ENCODE measurements at places on chromosomes 4 and X. TPM values are rescaled to one million over a fixed set of nuclear protein-coding genes. Genes with fewer than 3 reads are reported as not detected.

CTAG1B gene
- total RNA-seq: not detected

- H3K27me3 ChIP-seq: peaks cover 20% of the 10 kb centered on the region
- H3K27ac ChIP-seq: no peak overlapping the region
- H3K36me3 ChIP-seq: no peaks in the 10 kb centered on the region
- no peak for DNase-seq
These were observed 16.8 kb upstream of the FAM241A start for GRCh38 chr4:112128452-112128851.

GRCh38 chr4:118941799-118942198, 53.1 kb downstream of the SYNPO2 start:
- no peaks in the 10 kb centered on the region for H3K27me3 ChIP-seq
- H3K27ac ChIP-seq: no peak overlapping the region
- no peaks in the 10 kb centered on the region for H3K4me1 ChIP-seq

- no peak overlapping the region for H3K27ac ChIP-seq
- DNase-seq: peak; percentile 81
- H3K4me1 ChIP-seq: no peaks in the 10 kb centered on the region
- no peaks in the 10 kb centered on the region for H3K36me3 ChIP-seq
- no peak overlapping the region for H3K4me3 ChIP-seq
These were observed 28.8 kb upstream of the SOWAHD start for GRCh38 chrX:119729408-119730201.

PRIMPOL gene
- 10.1 TPM for total RNA-seq

GRCh38 chrX:153878969-153879653, 6.9 kb downstream of the L1CAM start:
- H3K36me3 ChIP-seq: no peaks in the 10 kb centered on the region
- H3K4me1 ChIP-seq: peaks cover 3% of the 10 kb centered on the region
- peak; percentile 93 for DNase-seq
- H3K27me3 ChIP-seq: no peaks in the 10 kb centered on the region

DNA sequence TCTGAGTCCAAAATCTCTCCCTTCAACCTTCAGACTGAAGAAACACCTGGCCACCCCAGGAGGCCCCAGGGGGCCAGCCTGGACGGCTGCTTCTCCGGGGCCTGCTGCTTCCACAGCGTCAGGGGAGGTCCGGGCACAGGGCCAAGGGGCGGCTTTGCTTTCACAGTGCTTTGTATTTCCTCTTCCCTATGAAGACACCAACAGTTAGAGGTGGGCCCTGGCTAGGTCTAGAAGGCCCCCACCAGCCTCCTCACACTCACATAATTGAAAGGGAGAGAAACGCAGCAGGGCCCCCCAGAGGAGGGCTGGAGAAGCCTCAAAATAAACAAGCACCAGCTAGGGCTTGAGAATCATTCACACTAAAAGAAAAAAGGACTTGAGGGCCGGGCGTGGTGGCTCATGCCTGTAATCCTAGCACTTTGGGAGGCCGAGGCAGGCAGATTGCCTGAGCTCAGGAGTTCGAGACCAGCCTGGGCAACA, 17.8 kb downstream of the SCD5 start:
- H3K27me3 ChIP-seq: no peaks in the 10 kb centered on the region
- H3K4me1 ChIP-seq: peaks cover 21% of the 10 kb centered on the region
- no peak overlapping the region for H3K27ac ChIP-seq
- no peaks in the 10 kb centered on the region for H3K36me3 ChIP-seq
- DNase-seq: peak; percentile 75

DNA sequence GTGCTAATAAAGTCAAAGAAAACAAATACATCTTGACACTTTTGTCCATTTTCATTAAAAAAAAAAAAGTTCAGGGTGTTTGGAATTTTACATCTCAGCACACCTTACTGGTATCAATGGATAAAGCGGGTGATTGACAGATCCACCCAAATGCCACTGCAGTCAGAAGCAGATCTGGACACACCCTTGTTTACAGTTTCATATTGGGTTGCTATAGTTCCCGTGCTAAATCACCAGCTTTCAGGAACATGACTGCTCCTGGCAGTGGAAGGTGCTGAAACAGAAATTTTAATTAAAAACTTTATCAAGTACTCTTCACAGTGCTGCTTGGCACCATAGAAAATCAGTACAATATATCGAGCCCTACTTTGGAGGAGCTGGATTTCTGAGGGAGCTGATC, 116.3 kb downstream of the STOX2 start:
- H3K27me3 ChIP-seq: no peaks in the 10 kb centered on the region
- peaks cover 5% of the 10 kb centered on the region for H3K4me1 ChIP-seq
- no peak for DNase-seq
- no peaks in the 10 kb centered on the region for H3K36me3 ChIP-seq

GRCh38 chr4:25635501-25635900, 20.1 kb upstream of the SLC34A2 start:
- H3K4me3 ChIP-seq: no peak overlapping the region
- no peaks in the 10 kb centered on the region for H3K36me3 ChIP-seq
- DNase-seq: no peak
- no peaks in the 10 kb centered on the region for H3K27me3 ChIP-seq
- H3K4me1 ChIP-seq: no peaks in the 10 kb centered on the region

IL13RA2 gene
- not detected for total RNA-seq

- no peak for DNase-seq
- no peaks in the 10 kb centered on the region for H3K27me3 ChIP-seq
- no peak overlapping the region for H3K4me3 ChIP-seq
- no peaks in the 10 kb centered on the region for H3K36me3 ChIP-seq
- H3K27ac ChIP-seq: no peak overlapping the region
These were observed 20.6 kb upstream of the CT55 start for GRCh38 chrX:135191838-135192237.

- no peak for DNase-seq
- H3K4me1 ChIP-seq: no peaks in the 10 kb centered on the region
- no peak overlapping the region for H3K27ac ChIP-seq
- no peaks in the 10 kb centered on the region for H3K36me3 ChIP-seq
- no peak overlapping the region for H3K4me3 ChIP-seq
These were observed 448.6 kb upstream of the TECRL start for GRCh38 chr4:64857815-64858214.

DNA sequence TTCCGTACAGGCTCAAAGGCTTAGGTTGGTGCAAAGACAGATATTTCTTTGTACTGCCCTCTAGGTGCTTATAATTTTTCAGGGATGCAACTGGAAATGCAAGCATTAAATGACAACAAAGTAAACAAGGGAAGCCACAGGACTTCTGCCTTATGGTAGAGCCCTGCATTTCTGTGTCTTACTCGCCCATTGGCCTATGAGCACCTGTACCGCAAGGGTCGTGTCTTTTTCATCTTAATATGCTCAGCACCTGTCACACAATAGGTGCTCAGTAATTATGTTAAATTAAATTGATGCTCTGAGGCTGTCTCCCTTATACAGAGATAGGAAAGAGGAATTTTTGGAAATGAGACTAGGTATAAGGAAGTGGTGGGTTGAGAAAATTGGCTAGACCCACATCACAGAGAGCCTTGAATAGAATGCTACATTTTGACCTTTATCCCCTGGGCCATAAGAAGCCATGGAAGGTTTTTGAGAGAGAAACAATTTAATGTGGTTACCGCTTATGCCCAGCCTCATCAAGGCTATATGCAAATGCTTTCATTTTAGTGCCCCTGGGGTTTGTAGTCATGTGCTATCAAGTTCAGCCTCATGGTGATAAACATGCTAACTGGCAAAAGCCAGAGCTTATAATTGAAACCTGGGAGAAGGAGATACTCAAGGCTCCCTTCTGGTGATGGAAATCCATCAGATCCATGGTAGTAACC, 16.3 kb downstream of the VSIG4 start:
- DNase-seq: no peak
- H3K4me3 ChIP-seq: no peak overlapping the region

- H3K27ac ChIP-seq: no peak overlapping the region
- peaks cover 5% of the 10 kb centered on the region for H3K4me1 ChIP-seq
- no peaks in the 10 kb centered on the region for H3K36me3 ChIP-seq
These were observed 104.2 kb upstream of the MSX1 start for GRCh38 chr4:4755306-4755705.

CXCL11 gene
- total RNA-seq: not detected

DNA sequence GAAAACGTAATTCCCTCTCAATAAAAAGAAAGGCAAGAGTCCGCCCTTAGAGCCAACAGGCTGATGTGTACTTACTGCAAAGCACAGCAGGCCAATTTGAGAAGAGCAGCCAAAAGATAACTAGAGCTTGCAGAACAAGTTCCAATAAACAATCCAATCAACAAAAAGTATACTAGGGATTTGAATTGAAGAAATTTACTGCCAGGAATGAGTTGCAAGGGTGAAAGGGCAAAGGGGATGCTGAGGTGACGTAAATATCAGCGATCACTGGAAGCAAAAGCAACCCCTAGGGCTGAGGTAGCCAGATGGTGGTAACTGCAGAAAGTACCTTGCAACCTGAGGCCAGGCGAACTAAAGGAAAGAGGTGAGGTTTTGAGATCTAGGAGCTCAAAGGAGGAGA, 152.1 kb upstream of the TENM3 start:
- H3K4me1 ChIP-seq: peaks cover 11% of the 10 kb centered on the region
- no peak overlapping the region for H3K4me3 ChIP-seq
- no peaks in the 10 kb centered on the region for H3K27me3 ChIP-seq
- no peak for DNase-seq
- H3K36me3 ChIP-seq: no peaks in the 10 kb centered on the region

- H3K4me1 ChIP-seq: no peaks in the 10 kb centered on the region
- DNase-seq: no peak
- H3K36me3 ChIP-seq: no peaks in the 10 kb centered on the region
- H3K27ac ChIP-seq: no peak overlapping the region
- no peaks in the 10 kb centered on the region for H3K27me3 ChIP-seq
- H3K4me3 ChIP-seq: no peak overlapping the region
These were observed 323.2 kb downstream of the ARHGAP24 start for GRCh38 chr4:85798012-85798770.

DNA sequence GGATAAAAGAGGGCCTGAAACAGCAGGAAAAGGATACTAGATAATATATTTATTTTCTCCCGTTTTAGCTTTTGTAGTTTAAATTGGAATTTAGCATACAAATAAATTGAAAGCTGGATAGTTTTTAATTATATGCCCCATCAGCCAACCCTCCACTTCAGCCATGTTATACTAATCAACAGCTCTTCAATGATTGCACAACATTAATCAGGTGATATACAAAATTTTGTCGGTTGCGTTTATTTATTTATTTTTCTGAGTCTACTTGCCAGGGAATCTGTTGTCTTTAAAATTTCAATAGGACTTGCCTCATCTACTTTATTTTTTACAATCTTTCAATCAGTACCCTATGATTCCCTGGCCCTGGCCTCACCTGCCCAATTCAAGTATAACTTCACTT, 12.1 kb downstream of the DGKK start:
- no peak overlapping the region for H3K4me3 ChIP-seq
- no peaks in the 10 kb centered on the region for H3K36me3 ChIP-seq
- H3K27me3 ChIP-seq: no peaks in the 10 kb centered on the region
- DNase-seq: no peak
- no peak overlapping the region for H3K27ac ChIP-seq
- no peaks in the 10 kb centered on the region for H3K4me1 ChIP-seq

DNA sequence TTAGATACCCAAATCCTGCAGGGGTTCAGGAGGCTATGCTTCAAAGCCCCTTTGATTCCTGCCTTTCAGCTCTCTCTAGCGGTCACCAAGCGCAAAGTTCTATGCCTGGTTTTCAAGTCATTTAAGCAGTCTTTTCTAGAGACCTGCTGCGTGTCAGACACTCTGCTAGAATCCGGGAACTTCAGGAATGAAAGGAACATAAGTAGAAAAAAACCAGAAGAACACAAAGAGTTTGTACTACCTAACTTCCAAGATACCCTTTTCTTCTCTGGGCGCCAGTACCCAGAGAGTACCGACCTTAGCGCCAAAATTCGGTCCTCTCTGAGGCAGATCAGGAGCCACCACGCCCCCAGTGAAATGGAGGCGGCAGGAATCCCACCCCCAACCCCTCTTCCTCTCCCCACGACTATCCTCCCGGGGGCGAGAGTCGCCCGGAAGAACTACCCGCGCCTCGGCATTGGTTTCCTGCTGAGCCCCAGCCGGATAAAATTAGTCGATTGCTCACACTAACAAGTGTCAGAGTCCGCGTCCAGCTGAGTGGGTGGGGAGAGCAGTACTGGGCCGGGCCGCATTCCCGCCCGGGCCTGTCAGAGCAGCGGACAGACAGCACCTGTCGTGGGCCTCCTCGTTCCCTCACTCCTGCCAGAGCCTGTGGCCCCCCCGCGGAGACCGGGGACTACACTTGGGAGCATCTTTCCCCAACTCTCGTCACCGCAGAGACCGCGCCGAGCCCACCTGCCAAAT, 78.8 kb downstream of the RLIM start:
- peak; percentile 75 for DNase-seq
- H3K36me3 ChIP-seq: no peaks in the 10 kb centered on the region
- peak overlapping the region; percentile 73 for H3K4me3 ChIP-seq

DNA sequence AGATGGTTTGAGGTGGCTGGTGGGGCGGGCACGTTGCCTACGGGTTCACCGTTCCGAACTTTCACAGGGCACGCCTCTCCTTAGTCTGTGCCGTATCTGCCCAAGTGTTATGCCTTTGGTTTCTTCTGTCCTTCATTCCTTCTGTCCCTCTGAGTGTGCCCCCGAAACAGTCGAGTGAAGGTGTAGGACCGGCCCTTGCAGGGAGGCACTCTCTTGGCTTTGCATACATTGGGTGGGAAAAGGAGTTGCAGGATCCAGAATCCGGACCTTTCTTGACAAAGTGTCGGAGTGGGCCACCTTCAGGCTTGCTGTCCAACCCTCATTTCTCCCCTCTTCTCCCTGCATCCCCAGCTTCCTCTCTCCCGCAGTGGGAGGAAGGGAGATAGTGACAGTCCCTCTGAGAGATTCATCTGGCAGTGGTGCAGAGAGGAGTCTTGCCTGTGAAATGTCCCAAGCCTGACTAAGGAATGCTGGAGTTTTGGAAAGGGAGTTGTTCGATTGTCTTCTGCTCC, 569 bp downstream of the ARFIP1 start:
- DNase-seq: no peak
- H3K36me3 ChIP-seq: peaks cover 5% of the 10 kb centered on the region
- H3K4me3 ChIP-seq: peak overlapping the region; percentile 97
- peaks cover 6% of the 10 kb centered on the region for H3K4me1 ChIP-seq

DNA sequence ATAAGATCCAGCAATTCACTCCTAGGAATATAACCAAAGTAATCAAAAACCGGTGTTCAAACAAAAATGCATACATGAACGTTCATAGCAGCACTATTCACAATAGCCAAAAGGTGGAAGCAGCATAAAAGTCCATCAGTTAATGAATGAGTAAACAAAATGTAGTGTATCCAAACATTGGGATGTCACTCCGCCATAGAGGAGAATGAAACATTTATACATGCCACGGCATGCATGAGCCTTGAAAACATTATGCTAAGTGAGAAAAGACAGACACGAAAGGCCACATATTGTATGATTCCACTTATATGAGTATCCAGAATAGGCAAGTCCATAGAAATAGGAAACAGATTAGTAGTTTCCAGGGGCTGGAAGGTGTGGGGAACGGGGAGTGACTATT, 11.0 kb upstream of the PDLIM3 start:
- DNase-seq: no peak
- H3K27me3 ChIP-seq: peaks cover 8% of the 10 kb centered on the region
- H3K4me1 ChIP-seq: no peaks in the 10 kb centered on the region

NRK gene
- 1.5 TPM for total RNA-seq

DNA sequence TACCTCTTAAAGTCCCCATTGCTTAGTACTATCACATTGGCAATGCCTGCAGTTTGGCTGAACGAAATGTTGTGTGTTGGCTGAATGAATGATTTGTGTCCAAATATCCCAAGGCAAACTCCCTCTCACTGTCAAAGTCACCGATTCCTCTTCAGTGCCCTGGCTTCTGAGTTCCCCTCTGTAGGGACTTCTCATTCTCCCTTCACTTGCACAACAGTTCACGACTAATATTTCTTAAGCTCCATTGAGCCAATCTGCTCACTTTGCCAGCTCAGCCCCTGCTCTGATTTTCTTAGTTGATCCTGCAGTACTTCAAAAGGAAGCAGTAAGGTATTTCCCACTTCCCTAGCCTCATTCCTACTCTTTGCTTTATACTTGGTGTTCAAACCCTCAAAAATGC, 21.9 kb upstream of the PACRGL start:
- H3K4me3 ChIP-seq: no peak overlapping the region
- DNase-seq: no peak
- no peaks in the 10 kb centered on the region for H3K4me1 ChIP-seq
- no peak overlapping the region for H3K27ac ChIP-seq
